ENCODE measurements at places on chromosomes 4 and X.

- DNase-seq = no peak
Observed at GRCh38 chr4:17058916-17059741, 160.7 kb upstream of the LDB2 start.

DNA sequence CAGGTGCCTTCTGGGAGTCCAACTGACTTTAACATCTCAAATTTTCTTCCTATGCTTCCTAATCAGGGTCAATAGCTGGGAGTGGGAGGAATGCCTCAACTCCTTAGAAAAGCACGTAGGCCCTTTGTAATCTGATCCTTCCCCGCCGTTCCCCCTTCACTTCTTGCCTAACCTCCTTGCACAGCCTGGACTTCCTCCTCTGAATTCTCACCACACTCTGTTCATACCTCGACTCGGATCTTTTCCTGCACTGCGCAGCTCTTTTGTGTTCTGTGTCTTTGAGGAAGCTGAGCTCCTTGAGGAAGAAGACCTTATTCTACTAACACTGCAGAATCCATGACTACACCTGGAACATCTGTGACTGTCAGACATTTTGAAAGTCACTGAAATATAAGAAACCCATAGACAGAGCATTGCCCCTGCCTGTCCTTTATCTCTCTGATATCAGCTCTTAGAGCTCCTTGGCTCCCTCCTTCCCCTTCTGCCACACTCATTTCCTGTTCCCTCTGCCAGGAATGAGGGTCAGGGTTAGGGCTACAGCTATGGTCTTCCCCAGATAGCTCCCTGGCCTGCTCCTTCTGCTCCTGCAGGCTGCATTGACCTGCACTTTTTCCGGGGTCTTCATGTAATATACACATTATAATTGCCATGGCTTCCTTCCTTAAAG, 140.2 kb upstream of the LDB2 start:
- DNase-seq = no peak

GRCh38 chr4:140133576-140133975, 20.4 kb downstream of the MAML3 start:
- no peak for DNase-seq

DNA sequence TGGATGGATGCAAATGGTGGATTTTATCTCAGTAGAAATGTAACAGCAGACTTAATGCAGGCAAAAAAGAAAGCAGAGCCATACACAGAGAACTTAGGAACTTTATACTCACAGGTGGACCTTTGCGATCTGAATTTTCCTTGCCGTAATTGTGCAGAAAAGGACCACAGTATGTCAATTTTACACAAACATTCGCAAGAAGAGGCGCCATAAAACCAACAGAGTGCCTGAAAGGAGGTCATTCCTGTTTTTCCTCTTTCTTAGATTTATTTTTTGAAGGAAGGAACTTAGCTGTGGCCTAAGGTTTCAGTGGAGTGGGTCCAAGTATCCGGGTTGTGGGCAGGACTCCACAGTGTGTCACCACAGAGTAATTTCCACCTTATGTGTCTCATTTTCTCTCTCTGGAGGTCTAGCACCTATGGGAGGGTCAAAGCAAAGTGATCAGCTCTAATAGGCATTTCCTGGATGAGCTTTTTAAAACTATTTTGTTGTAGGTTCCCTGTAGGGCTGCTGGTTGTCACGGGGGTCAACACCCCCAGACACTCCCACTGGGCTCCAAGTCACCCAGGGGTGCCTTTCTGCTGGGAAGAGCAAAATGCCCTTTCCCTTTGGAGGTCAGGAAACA, 24.7 kb upstream of the PBDC1 start:
- peak; percentile 0 for DNase-seq

GRCh38 chr4:66048861-66049260, 378.6 kb upstream of the EPHA5 start:
- DNase-seq = no peak

- no peak for DNase-seq
Observed at GRCh38 chr4:42554072-42554471, 102.8 kb downstream of the ATP8A1 start.
